NCI-H1417 (cell line): ENCODE measurements at places on chromosomes 7 and 10.

DNA sequence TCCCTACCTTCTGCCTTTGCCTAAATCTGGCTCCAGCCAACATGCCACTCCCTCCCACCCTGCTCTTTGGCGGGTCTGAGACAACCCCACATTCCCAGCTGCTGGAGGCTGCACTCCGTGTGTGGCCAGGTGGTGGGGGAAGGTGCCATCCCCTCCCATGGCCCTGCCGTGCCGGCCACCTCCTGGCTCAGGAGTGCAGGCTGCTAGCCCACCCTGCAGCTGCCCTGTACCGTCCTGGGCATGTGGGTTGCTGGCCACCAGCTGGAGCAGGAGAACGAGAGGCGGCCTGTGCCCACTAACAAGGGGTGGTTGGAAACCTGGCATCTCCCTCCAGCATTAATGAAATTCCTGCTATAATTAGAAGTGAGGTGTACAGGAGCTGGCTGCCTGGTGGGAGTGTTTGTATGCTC is 97.6 kb downstream of the ZMIZ1 start:
- DNase-seq = no peak

DNA sequence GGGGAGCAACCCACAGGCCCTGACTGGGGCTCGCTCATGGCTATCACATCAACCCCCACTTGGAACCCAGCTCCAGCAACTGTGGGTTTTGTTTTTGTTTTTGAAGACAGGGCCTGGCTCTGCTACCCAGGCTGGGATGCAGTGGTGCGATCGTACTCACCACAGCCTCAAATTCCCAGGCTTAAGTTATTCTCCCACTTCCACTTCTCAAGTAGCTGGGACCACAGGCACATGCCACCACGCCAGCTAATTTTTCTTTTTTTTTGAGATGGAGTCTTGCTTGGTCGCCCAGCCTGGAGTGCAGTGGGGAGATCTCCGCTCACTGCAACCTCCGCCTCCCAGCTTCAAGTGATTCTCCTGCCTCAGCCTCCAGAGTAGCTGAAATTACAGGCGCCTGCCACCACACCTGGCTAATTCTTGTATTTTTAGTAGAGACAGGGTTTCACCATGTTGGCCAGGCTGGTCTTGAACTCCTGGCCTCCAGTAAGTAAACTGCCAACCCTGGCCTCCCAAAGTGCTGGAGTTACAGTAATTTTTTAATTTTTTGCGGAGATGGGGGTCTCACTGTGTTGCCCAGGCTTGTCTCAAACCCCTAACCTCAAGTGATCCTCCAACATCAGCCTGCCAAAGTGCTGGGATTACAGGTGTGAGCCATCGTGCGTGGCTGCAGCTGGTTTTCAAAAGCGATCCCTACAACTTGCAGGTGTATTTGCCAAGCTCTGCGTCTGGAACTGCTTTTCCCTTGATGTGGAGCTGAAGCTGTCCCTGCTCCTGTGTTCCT is 228.7 kb downstream of the SKIDA1 start:
- no peak for DNase-seq

DNA sequence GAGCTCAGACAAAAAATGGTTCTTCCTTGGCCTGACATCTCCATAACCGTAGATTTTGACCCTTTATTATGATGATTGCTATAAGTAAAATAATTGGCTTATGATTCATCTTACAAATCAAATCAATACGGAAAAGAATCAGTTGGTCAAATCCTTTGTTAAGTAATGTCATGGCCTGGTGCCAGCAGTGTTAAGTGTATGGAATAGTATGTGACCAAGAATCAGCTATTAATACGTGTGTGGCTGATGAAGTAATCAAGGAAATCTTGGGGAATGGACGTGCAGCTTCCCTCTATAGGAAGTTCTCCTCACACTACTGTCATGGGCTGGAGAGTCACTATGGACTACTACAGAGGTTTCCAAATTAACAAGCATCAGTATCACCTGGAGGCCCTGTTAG is 230.6 kb downstream of the TWIST1 start:
- no peak for DNase-seq

GRCh38 chr7:40749877-40750276 is 615.1 kb downstream of the SUGCT start:
- DNase-seq = no peak

DNA sequence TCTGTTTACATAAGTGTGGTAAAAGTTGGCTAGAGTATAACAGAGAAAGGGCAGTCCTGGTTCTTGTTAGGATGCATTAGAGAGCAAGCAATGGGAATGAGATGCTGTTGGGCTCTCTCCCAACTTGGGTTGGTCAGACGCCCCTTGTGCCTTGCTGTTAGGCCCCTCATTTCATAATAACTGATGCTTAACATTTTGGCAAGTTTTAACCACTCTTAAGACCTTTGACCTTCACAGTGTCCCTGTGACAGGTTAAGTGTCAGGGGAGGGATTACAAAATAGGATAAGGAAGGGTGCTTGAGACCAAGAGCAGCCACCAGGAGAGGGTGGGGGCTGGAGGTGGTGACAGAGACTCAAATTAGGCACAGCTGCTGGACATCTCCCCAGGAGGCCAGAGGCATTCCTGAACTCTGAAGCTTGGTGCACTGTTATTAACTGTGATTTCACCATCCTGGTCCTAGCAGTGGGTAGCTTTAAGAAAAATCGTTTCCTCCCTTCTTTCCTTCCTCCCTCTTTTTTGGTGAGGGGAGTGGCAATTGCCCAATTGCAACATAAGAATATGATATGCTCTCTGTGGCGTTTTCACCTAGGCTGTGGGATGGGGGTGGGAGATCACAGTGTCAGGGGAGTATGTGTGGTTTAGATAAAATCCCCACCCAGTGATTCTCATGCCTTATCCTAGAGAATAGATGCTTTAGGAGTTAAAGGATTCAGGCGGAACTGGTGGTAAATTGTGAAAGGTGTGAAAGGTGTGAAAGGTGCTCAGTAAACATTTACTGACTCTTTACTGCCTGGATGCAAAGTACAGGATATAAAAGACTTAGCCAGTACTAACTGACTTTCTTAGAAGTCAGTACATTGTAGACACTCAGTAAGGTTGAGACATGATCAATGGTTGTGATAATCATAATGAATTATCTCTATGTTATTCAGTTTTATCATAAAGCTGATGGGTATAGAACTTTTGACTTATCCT is 270.5 kb downstream of the BICC1 start:
- DNase-seq = no peak

DNA sequence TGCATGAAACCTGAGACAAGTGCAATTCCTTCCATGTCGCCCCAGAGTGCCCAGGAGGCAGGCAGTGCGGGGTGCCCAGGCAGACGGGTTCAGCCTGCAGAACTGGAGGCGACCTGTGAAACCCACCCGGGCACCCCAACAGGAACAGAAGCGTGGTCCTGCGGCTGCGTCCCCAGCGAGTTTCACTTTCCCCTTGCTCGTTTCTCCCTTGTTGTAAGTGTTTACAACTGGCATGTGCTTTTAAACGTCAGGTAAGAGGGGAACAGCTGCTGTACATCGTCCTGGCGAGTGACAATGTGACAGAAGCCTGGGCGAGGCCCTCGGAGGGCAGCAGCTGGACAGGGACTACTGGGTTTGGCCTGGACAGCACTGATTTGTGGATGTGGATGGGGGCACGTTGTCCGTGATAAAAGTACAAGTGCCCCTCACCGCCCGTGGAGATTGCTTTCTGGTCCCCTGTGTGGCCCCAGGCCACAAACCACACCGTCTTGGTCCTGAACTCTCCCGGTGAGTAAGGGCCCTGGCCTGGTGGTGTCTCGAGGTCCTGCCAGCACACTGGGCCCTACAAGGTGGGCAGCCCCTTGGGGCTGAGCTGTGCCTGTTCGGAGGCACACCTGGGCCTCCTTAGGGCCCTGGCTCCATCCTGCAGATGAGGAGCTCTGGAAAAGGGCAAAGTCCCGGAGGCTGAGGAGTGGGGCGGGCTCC is 4.0 kb downstream of the VENTX start:
- DNase-seq = no peak

GRCh38 chr10:61760943-61761824 is 98.5 kb downstream of the CABCOCO1 start:
- DNase-seq = peak; percentile 24

GRCh38 chr10:27369880-27370279 is 129.3 kb upstream of the ACBD5 start:
- DNase-seq = peak; percentile 21

GRCh38 chr7:105611856-105612775 is 30.8 kb upstream of the EFCAB10 start:
- DNase-seq = no peak

DNA sequence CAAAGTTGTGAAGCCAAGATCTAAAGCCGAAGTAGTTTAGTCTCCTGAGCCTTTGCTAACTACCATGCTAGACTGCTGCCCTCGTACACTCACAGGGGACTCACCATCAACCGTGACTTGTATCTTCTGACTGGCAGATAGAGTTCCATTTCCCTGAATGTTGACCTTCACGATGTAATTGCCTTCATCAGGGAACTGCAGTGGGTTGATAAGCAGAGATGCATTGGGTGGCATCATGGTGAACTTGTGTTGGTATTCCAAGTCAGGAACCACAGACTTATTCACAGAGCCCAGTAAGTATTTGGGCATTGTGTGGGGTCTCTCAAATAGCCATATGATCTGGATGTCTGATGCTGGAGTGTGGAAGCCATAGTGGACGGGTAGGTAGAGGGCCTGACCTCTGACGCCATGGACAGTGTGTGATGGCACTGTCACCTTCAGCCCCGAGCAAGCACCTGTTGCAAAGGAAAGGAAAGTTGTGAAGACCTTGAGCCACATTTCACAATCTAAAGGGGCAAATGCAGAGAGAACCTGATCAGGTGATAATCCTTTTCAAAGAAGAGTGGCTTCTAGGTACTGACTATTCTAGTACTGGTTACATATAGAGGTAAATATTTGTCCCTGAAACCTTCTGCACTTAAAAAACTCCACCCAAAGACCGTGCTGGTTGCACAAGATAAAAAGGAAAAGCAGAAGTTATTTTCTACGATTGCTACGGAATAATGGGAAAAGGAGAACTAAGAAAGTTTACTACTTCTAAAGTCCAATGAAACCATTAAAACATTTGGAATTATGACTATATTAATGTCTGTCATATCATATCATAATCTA is 7.1 kb downstream of the HEPACAM2 start:
- no peak for DNase-seq

GRCh38 chr10:112370424-112370819 is 3.5 kb upstream of the ACSL5 start:
- no peak for DNase-seq

- DNase-seq = no peak
These were observed 597.6 kb downstream of the PCDH15 start for GRCh38 chr10:54203401-54203800.
